ENCODE measurements at places on chromosomes 4 and X.

DNA sequence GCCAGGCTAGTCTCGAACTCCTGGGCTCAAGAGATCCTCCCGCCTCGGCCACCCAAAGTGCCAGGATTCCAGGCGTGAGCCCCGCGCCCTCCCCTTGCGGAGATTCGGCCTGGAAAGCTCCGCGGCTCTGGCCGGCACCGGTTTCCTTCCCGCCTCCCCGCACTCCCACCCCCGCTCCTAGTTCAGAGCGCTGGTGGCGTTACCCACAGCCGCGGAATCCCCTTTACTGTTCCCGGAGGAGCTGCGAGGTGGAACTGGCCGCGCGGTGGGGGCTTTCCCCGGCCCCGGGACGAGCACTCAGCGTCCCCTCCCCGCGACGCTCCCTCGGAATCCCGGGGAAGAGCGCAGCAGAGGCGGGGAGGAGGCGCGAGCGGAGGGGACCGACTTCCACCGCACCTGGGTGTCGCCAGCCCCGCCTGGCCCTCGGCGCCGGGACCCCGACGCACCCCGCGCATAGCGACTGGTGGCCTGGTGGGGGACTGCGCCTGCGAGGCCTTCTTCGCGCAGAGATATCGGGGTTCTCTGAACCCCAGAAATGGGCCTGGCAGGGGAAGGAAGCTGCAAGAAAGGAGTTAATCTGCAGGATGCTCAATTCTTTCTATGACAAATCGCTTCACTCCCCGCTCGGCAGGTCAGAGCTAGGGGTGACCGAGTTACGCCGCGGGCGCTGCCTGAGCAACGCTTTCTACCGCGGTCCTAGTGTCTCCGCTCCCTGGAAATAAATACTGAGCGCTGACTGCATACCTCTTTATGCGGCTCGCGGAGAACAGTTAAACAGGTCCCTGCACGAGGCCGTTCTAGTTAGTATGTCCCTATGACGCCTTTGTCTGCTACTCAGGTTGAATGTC lies 14.6 kb upstream of the SLC25A4 start:
- peak; percentile 6 for DNase-seq

DNA sequence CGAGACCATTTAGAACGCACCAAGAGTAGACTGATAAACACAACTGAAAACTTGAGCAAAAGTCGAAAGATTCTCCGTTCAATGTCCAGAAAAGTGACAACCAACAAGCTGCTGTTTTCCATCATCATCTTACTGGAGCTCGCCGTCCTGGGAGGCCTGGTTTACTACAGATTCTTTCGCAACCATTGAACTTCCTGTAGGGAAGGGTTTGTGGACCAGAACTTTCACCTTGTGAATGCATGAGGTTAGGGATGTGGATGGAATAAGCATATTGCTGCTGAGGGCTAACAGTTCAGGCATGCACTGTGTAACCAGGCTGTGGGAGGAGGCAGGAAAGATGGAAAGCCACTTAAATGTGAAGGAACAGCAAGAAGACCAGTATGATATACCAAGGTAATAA lies 20.9 kb upstream of the ING2 start:
- DNase-seq = no peak

- DNase-seq = no peak
Observed at GRCh38 chrX:41796577-41796976, 72.6 kb downstream of the GPR82 start.

DNA sequence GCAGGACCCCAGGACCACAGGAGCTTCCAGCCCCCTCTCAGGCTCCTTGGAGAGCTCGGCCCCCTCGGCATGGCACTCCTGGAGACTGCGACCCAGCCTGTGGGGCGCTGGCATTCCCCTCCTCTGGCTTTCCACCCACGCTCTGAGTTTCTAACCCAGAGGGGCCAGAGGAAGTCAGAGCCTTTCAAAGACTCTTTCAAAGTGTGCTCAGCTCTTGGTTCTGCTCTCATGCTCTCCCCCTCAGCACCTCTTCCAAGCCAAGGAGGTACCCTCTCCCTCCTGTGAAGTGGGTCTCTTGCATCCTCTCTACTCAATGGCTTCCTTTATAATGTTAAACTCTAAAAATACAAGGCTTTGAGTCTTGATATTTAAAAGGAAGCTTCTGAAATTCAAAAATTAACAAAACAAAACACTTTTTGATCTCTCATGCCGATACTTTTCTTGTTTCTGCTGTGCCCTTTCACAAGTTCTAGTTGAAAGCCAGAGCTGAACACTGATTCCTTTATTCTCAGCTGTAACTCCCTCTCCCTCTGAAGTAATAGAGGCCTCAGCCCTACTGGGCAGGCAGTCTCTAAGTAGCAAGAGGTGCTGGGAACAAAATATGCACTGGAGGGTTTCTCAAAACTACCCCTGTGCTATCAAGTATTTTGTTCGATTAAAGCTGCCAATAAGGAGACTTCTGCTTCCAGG lies 82.8 kb downstream of the NAT8L start:
- DNase-seq = no peak

DNA sequence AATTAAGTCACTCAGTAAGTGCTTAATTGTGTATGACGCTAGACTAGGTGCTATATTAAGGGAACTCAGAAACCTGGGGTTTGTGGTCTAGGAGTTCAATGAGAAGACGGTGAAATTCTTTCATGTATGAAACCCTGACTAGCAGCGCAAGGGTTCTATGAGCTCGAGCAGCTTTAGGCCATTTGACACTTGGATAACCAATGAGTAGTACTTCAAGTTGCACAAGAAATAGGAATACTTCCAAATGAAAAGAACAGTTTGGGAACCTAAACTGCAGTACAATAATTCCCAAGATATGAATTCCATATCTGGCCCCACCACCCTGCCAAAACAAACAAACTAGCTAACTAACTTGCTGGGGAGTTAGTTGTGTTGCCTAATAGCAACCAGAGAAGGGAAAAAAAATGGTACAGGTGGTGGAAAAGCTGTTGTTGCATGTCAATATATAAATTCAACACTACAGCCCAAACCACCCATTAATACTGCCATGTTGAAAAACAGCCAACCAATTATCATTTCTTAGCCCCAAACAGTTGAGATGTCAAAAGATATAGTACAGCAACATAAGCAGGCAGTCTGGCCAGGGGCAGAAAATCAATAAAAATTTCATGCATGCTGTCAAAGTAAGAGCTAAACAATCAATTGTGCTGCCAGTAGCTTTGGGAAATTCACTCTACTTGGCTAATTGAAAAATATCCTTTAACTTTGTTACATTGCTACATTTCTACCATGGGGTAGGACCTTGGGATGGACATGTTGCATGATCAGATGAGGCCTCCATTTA lies 54.6 kb upstream of the MCF2 start:
- peak; percentile 4 for DNase-seq
